Hepatocyte (in vitro differentiated cells): ENCODE measurements at places on chromosomes 4 and X.

DNA sequence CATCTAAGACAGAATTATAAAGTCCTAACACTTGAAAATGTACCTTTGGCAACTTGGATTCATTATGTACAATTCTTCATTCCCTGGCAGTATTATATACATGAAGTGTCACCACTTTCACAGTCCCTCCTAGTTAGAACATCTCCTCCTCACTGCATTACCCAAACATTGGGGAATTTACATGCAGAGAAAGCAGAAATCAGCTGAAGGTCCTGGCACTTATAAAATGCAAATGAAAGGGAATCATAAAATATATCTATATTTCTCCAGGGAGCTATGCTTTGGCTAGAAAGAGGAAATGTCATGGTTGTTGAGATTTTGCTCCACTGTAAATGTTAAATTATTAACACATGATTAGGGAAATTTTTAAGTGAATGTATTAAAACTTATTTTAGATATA is 835.6 kb upstream of the SLIT2 start:
- no peaks in the 10 kb centered on the region for H3K36me3 ChIP-seq
- peaks cover 6% of the 10 kb centered on the region for H3K27me3 ChIP-seq
- H3K27ac ChIP-seq: no peak overlapping the region
- no peaks in the 10 kb centered on the region for H3K4me1 ChIP-seq

DNA sequence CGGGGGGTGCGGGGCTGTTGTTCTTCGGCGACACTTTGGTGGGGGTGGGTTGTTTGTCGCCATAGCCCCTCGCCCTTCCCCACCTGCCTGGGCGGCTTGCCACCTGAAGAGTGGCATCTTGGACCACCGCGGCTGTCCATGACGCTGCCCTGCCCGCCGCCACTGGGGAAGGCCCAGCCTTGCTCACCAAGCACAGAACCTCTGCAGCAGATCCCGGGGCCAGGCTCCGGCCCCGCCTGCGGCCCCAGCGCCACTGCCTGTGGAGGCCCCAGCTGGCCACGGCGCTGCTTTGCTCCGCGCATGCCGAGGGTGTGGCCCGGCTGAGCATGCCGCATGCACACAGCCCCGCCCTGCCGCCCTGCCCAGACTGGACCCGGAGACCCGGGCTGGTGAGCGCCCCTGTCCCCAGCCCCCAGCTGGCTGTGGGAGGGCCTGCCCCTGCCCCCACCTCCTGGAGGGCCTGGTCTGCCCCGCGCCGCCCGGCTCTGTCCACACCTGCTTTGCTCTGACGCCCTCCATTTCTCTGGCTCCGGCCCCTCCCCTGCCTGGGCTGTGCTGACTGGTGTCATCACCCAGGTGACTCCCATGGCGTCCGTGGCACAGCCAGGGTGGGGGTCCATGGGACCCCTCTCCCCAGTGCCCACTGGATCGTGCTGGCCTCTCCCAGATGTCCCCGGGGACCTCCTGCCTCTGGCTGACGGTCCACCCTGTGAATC is 5.3 kb downstream of the NAT8L start:
- H3K4me3 ChIP-seq: no peak overlapping the region
- DNase-seq: no peak
- H3K27ac ChIP-seq: no peak overlapping the region
- no peaks in the 10 kb centered on the region for H3K36me3 ChIP-seq
- H3K27me3 ChIP-seq: peaks cover 8% of the 10 kb centered on the region
- H3K4me1 ChIP-seq: no peaks in the 10 kb centered on the region

DNA sequence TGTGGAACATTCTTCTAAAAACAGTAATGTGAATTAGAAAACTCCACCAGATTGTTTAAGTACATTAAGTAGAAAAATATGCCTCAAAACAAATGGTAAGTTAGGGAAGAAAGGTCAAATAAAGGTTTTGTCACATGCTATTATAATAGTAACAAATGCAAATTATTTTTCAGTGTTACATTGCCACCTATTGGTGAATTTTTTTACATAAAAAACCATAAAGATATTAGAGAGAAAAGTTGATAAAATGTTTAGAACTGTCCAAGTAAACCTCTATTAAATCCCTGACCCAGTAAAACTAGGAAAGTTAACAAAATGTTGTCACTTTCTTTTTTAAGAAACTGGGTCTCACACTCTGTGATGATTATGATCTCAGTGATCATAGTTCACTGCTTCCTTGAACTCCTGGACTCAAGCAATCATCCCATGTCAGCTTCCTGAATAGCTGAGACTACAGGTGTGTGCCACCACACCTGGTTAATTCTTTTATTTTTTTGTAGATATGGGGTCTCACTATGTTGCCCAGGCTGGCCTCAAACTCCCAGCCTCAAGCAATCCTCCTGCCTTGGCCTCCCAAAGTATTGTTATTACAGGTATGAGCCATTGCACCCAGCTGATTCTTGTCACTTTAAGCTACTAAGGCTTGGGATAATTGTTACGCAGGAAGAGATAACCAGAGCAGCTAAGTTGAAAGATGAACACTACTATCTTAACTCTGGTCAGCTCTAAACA is 157.6 kb downstream of the ATRX start:
- no peak overlapping the region for H3K4me3 ChIP-seq
- DNase-seq: no peak
- H3K4me1 ChIP-seq: no peaks in the 10 kb centered on the region
- H3K27ac ChIP-seq: no peak overlapping the region
- H3K36me3 ChIP-seq: no peaks in the 10 kb centered on the region

DNA sequence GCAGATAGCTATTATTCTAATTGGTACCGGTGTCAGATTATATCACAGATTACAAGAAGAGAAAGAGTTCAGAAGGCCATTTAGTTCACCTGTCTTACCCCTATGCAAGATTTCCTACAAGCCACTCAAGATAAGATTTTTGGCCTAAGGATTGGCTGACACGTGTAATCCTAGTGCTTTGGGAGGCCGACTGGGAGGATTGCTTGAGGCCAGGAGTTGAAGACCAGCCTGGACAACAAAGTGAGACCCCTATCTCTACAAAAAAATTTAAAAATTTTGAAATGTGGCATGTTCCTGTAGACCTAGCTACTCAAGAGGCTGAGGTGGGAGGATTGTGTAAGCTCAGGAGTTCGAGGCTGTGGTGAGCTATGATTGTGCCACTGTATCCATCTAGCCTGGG is 77.1 kb upstream of the HPRT1 start:
- H3K27me3 ChIP-seq: no peaks in the 10 kb centered on the region
- peaks cover 2% of the 10 kb centered on the region for H3K4me1 ChIP-seq
- no peak overlapping the region for H3K4me3 ChIP-seq
- H3K36me3 ChIP-seq: no peaks in the 10 kb centered on the region
- no peak for DNase-seq

GRCh38 chr4:38738940-38739803 is 43.6 kb downstream of the TLR10 start:
- H3K4me1 ChIP-seq: no peaks in the 10 kb centered on the region
- no peak overlapping the region for H3K4me3 ChIP-seq
- H3K36me3 ChIP-seq: no peaks in the 10 kb centered on the region
- H3K27ac ChIP-seq: no peak overlapping the region
